ENCODE measurements at places on chromosomes 4 and X.

GRCh38 chr4:120829113-120829831 is 93.3 kb downstream of the PRDM5 start:
- DNase-seq, result no peak

- no peak for DNase-seq
These were observed 8.7 kb upstream of the TIMM8A start for GRCh38 chrX:101357166-101357795.

GRCh38 chrX:155767051-155767875 is 113.9 kb upstream of the VAMP7 start:
- peak; percentile 15 for DNase-seq

- peak; percentile 23 for DNase-seq
These were observed 1.4 kb upstream of the CORIN start for GRCh38 chr4:47839259-47839658.

DNA sequence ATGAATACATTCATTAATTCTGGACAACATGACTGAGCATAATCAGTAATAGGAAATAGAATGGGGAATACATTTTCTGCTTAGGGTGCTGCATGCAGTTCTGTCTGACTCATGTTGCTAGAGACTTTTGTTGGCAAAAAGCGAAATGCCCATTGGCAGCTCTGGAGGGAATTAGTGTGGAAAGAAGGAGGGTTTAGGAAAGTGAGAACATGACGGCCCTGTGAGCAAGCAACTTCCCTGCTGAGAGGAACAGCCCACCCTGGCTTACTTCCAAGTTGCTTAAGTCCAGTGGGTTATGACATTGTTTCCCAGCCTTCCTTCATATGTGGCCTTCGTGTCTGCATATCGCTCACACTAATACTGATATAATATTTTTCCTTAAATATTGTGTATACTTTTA is 13.8 kb downstream of the MAD2L1 start:
- DNase-seq, result peak; percentile 67

DNA sequence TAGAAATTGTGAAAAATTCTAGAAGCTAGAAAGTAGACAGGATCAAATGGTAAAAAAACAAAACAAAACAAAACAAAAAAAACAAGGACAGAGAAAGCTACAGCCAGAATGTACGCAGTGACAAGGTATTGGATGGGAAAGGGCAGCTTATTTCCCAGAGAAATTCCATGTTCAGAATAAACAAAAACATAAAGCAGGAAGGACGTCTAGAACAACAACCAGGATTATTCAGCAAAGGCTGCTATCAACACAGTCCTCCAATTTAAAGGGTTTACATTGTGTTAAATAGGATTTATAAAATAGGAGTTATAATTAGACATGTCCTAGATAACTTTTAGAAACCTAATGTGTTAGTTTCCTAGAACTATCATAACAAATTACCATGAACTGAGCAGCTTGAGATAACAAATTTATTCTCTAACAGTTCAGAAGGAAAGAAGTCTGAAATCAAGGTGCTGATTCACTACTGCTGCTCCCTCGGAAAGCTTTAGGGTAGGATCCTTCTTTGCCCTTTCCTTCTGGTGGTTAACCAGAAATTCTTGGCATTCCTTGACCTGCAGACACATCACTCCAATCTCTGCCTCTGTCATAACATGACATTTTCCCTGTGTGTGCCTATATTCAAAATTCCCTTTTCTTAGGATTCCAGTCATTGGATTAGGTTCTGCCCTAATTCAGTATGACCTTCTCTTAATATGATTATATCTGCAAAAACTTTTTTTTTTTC is 175.6 kb downstream of the SNCA start:
- no peak for DNase-seq

DNA sequence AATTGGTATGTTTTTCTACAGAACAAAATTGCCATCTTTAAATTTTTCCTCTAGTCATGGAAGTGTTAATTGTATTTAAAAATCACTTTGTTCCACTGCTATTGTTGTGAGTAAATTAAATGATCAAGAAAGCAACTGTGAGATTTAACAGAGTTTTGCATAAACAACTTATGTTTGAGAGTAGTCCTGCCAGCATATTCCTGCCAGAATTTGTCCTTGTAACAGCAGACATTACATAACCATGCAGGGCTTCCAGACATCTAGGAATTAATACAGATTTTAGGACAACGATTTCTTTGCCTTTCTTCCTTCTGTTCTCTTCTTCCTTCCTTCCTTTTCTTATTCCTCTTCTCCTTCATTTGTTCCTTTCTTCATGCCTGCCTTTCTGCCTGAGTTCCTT is 125.5 kb downstream of the HTR2C start:
- DNase-seq, result no peak

- peak; percentile 28 for DNase-seq
These were observed 12.1 kb upstream of the ARAP2 start for GRCh38 chr4:36256398-36256891.

GRCh38 chr4:86679441-86679840 is 85.3 kb downstream of the PTPN13 start:
- no peak for DNase-seq

DNA sequence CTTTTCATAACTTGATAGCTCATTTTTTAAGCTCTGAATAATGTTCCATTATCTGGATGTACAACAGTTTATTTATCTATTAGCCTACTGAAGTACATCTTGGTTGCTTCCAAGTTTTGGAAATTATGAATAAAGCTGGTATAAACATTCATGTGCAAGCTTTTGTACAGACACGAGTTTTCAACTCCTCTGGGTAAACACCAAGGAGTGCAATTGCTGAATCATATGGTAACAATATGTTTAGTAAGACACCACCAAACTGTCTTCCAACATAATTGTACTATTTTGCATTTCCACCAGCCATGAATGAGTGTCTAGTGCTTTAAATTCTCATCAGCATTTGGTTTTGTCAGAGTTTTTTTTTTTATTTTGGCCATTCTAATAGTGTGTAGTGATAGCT is 266.7 kb upstream of the ATOH1 start:
- no peak for DNase-seq

DNA sequence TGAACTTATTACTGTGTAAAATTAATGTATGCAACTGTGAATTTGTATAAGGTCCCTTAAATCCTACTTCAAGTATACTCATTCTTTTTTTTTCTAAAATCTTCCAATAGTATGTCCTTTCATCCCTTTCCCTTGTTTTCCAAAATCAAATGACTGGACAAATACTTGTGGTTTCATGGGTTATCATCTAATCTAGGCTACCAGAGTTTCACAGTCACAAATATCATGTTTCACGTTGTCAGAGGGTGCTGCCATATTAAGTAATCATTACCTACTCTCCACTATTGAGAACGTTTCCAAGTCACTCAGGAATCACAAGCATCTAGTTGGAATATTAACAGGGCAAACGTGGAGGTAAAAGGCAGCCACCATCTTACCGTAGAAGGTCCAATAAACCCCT is 1235.0 kb upstream of the TENM3 start:
- DNase-seq, result no peak

- DNase-seq, result peak; percentile 38
These were observed 646.0 kb downstream of the RPA4 start for GRCh38 chrX:97529536-97530200.

GRCh38 chrX:48558271-48558670 is 16.0 kb upstream of the RBM3 start:
- no peak for DNase-seq

- no peak for DNase-seq
These were observed 42.8 kb upstream of the ANK2 start for GRCh38 chr4:113006632-113007031.

- DNase-seq, result no peak
These were observed 178.3 kb downstream of the FAM13A start for GRCh38 chr4:88878642-88879041.

- DNase-seq, result peak; percentile 51
These were observed 808 bp downstream of the PRDM5 start for GRCh38 chr4:120921456-120922380.

DNA sequence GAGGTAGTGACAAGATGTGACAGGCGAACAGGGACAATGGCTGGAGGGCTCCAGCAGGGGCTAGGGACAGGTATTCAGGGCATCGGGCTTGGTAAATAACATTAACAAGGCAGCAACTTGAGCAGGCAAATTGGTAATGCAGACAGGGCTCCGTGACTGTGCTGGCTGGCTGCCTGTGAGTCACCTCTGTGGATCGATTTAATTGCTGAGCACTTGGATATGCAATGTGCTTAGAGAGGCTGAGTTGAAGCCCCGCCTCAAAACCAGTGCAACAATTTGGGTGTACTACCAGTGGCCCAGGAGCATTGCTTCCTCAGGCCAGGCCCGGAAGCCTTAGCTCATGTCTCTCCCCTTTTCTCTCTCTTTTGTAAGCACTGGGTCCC is 19.5 kb downstream of the CNGA2 start:
- DNase-seq, result peak; percentile 1

DNA sequence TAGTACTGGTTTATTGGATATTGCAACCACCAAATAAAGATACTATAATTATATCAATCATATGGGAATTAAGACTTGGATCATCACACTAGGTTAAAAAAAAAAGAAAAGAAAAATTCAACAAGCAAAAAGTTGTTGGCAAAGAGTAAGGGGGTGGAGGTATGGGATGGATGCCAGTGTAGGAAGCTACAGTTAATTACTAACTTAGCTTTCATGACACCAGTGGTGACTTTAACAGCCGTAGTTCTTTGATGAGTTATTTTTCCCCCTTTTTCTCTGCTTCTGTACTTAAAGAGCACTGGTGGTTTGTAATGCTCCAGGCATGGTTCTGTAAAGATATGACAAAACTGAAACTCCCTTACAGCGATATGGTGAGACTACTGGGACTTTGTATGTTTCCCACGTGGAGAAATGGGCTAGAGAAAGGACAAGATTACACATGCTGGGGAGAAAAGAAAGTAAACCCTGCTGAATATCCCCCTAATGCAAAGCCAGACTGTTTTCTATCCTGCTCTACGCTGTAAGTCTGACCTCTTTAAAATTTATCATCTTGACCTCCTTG is 210.8 kb downstream of the SPOCK3 start:
- no peak for DNase-seq

DNA sequence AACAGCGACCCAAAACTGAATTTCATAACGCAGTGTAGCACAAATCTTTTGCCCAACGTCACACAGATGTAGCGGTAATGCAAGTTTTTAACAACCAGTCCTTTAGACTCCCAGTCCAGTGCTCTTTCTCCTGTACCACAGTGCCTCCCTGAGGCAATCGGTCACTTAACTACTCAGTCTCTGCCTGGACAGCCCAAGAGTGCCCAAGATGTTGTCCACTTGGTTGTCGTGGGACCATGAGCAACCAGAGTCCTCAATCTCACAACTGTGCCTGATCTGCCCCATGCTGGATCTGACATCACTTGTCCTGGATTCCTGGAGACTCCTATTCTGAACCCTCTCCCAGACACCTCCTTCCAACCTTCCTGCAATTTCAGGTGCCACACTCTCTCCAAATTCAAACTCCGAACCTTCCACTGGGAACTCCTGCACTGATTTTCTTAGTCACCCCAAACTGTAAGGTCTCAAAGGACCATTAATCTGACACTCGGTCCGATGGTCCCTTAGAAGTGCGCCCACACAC is 702 bp downstream of the MMGT1 start:
- DNase-seq, result peak; percentile 18

DNA sequence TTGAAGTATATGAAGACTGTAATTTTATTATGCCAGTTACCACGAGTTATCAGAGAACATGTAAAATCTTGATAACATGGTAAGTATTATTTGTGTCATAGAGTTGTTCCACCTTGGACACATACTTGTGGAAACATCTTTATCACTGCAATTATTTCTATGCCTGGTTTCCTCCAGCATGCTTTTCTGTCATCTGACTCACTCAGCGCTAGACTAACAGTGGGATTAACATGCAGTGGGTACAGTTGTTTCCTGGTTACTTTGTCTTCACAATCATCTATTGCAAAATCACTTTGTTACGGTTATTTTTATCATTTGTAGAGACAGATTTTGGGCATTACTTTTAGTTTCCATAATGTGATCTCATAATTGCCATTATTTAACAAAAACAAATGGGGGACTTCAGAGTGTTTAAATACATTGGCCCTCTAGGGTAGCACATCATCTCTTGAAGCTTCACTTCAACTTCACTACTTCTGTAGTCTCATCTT is at the start of gene STATH:
TSS of gene STATH (plus strand) at position 441 of the 491 bp plus-strand sequence. CDS start 2,472 bp downstream, outside the sequence.
- DNase-seq, result peak; percentile 72

DNA sequence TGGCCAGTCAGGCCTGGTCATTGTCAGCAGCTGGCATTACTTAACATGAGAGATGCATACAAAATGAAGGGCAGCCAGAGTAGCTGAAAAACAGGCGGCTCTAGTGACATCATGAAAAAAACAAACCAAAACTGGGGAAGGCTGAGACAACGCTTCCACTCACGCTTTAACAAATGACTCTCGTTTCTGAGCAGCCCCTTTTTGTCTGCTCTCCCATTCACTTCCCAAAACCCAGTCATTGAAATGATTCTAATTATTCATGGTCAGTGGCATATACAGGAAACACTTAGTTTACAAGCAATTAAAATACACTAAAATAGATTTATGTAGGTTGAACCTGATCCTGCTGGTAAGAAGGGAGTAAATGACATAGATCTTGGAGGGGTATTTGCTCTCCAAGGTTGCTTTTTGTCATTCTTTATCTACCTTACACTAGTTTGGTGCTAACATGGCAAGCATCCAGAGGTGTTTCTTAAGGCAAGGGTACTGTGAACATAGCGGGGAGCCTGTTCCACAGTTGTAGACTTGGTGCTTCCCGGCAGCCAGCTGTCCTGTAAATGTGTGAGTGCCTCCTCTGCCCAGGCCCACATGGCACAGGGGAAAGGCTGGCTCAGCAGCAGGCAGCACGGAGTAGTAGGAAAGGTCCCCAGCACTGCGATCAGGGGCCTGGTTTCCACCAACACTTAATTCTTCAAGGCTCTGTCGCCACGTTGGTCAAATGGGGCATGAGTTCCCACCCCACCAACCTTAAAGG is 61.2 kb upstream of the CITED1 start:
- DNase-seq, result no peak

DNA sequence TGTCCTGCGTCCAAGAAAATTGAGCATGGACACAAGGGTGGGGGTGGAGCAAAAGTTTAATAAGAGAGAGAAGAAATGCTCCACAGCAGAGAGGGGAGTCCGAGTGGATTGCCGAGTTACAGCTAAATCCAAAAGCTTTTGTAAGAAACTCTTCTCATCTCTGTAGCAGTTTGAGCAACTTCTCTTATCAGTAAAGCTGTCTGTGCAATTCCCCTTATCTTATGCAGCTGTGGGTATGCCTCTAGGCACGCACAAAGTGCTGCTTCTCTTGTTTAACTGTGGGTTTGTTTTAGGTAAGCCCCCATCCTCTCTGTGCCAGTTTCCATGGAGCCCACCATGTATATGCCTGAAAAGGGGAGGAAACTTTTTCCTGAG is 44.8 kb downstream of the HMGB2 start:
- DNase-seq, result peak; percentile 2

GRCh38 chr4:45316257-45316656 is 589.9 kb upstream of the GNPDA2 start:
- DNase-seq, result no peak

DNA sequence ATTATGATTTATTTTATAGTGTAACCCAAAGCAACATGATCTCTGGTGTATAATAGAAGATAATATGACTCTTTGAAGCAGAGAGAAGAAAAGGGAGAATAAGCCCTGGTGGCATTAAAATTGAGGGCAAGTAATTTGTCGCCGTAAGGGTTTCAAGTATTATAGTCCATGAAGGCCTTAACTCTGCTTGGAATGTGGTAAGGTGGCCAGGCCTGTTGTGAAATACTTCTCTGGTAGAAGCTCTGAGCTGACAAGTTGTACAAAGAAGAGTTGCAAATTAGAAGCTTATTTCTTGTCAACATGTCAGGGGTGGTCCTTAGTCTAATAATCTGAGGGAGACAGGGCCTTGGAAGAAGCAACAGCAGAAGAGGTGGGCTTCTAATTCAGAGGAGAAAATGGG is 151.7 kb upstream of the HHIP start:
- DNase-seq, result no peak
